Stimulated activated CD8-positive, alpha-beta memory T cell treated with anti-CD3 and anti-CD28 coated beads, Interleukin-15, amount 100 ng/mL, for 1 hour (primary cell): ENCODE measurements at places on chromosomes 1 and 21.

DNA sequence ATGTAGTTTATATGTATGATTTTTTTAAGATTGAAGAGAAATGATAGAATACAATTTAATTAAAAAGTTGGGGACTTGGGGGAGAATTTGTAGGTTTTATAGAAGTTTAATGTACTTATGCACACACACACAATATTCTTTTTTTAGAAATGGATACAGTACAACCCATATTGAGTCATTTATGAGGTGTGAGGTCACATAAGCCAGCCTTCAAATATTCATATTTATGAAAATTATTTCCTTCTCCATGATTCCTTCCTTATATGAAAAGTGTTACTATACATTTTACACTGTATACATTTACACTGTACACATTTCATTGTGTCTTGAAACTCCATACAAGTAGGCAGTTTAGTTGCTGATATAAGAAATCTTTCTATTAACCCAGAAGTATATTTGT, 96.2 kb upstream of the CHODL start:
- no peak for DNase-seq

- no peak for DNase-seq
Observed at GRCh38 chr1:97017895-97018294, 296.3 kb downstream of the PTBP2 start.

DNA sequence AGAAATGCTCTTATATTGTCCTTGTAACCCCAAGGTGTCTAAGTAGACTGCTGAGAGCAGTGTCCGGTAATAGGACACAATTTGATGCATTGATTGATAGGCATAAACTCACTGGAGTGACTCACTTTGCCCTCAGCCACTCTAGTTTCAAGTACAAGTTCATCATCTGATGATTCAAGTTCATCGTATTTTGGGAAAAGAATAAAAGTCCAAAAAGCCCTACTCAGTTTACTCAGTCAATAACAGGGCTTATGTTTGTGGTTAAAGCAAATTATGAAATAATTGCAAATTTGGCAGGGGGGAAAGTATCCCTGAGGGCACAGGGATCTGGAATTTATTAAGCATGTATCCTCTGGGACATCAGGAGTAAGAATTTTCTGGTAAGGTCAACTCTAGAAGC, 7.6 kb upstream of the ATF3 start:
- no peak for DNase-seq

DNA sequence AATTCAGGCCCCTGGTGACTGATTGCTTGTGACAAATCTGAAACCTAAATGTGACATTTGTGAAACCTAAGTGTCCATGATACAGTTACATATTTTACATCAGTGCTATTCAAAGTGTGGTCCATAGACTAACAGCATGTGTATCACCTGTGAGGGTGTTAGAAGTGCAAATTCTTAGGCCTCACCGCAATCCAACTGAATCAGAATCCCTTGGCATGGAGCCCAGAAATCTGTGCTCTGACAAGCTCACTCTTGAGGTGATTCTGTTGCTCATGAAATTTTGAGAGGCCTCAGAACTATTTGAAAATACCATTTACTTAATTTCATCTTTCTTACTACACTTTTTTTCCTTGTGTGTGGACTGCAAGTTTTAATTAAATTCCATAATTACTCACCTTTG, 587.9 kb downstream of the ADGRL2 start:
- DNase-seq = no peak

DNA sequence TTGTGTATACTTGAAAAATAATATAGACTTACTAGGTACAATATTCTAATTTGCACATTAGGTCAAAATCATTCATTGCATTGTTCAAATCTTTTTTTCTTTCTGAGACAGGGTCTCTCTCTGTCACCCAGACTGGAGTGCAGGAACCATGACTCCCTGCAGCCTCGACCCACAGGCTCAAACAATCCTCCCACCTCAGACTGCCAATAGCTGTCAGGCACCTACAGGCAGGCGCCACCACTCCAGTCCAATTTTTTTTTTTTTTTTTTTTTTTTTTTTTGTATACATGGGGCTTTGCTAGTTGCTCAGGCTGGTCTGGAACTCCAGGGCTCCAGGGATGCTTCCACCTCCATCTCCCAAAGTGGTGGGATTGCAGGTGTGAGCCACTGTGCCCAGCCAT, 656.9 kb downstream of the KCNT2 start:
- DNase-seq = no peak

- DNase-seq = no peak
Observed at GRCh38 chr21:37452227-37452626, 85.7 kb downstream of the DYRK1A start.

DNA sequence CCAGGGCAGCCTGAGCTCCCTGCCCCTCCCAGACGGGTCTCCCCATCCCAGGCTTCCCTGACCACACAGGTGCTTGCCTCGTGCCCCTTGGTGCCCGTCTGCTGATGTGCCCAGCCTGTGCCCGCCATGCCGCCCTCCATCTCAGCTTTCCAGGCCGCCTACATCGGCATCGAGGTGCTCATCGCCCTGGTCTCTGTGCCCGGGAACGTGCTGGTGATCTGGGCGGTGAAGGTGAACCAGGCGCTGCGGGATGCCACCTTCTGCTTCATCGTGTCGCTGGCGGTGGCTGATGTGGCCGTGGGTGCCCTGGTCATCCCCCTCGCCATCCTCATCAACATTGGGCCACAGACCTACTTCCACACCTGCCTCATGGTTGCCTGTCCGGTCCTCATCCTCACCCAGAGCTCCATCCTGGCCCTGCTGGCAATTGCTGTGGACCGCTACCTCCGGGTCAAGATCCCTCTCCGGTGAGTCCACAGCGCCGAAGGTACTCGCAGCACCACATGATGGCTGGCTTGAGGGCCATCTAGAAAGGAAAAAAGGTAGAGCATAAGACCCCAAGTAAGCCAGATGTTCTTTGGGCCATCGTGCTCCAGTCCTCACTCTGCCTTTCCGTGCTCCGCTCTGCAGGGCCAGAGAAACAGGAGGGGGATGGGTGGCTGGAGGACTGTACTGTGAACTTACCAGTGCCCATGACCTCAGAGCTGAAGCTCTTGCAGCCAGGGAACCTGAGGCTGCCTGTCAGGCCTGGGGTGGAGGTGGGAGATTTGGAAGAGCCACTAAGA, 1.4 kb downstream of the ADORA1 start:
- DNase-seq = no peak

- no peak for DNase-seq
Observed at GRCh38 chr21:33901412-33902288, 14.0 kb downstream of the ATP5PO start.

DNA sequence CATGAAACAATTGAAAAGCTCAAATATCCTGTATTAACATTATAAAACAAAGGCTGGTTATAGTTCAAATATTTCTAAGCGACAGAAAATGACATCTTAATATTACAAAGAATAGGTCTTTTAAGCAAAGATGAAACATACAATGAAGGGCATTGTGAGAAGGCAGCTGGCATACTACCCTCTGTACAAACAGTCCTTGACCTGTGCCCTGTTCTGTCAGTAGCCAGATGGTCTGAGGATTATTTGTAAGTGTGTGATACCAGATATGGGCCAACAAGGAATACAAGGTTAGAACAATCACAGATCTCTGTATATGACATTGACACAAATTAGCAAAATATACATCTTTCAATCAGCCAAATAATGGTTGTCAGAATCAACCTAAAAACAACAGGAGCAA, 1350.4 kb downstream of the AMY1C start:
- no peak for DNase-seq

GRCh38 chr1:29779146-29779545, 542.8 kb downstream of the PTPRU start:
- DNase-seq = no peak

GRCh38 chr1:66500301-66500700, 33.7 kb upstream of the SGIP1 start:
- no peak for DNase-seq

GRCh38 chr1:117178756-117179155, 32.0 kb downstream of the VTCN1 start:
- no peak for DNase-seq

GRCh38 chr1:207901041-207901653, 9.8 kb downstream of the CD34 start:
- no peak for DNase-seq

DNA sequence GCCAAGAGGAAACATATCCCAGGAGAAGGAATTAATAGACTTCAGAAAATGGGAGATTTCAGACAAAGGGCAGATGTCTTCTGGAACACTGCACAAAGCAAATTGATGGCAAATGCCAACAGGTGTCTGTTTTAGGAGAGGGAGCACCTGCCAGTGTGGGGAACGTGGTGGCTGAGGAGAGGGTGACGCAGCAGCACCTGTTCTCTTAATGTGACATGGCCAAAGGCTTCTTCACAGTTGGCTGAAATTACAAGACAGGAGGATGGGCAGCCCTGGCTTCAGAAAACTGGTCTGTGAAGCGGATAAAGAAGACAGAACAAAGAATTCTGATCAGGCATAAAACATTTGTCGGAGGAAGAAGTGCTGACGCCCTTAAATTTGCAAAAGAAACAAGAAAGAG, 178.7 kb upstream of the RUNX1 start:
- no peak for DNase-seq

DNA sequence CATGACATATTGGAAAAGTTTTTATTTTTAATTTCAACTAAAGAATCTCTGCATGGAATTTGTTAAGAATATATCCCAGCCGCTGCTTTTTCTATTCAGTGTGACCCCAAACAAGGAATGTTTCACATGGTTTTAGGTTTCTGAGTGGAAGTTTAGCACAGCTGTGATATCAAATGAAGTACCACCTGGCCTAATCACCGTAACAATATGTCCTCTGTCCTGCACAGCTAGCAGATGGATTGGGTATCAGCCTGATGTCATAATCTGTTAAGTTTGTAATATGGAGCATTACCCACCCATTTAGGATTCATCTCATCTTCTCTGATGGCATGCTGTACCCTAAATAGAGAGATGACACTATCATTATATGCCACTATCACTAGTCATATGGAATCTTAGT, 963.7 kb upstream of the ADGRL2 start:
- DNase-seq = no peak

DNA sequence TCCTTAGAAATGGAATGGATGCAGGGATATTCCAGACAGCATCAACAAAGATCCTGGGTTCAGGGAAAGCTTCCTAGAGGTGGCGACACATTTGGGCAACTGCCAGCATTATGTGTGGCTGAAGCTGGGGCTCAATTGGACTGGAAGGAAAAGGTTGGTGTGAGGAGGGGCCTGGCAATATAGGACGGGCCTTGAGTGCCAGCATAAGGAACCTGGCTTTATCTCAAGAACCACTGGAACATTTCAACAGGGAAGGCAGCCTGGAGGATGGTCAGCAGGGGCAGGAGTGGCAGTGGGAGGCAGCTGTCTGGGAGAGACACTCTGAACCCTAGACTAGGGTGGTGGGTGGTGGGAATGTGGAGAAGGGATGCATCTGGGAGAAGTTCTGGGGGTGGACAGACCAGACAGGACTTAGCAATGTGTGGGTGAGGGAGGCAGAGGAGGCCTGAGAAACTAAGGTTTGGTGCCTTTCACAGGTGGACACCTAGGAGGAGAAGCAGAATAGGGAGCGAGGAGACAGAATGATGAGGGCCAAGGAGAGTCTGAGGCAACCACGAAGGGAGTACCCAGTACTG, 3.5 kb downstream of the SH3BGRL3 start:
- no peak for DNase-seq

DNA sequence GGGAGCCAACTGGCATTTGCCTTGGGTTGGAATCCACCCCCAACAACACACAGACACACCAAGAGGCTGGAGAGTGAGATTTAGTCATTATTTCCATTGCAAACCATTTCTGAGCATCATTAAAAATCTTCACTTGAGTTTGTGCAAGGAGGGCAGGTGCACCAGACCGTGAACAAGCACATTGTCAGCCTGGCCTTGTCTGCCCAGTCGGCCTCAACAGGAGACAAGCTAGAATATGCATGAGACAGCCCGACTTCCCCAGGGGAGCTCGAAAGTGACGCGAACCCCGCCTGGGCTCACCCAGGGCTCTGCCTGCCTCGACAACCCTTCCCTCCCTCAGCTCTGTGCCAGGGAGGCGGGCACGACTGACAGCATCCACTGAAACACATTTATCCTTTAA, 15.4 kb upstream of the GUCA2B start:
- no peak for DNase-seq

DNA sequence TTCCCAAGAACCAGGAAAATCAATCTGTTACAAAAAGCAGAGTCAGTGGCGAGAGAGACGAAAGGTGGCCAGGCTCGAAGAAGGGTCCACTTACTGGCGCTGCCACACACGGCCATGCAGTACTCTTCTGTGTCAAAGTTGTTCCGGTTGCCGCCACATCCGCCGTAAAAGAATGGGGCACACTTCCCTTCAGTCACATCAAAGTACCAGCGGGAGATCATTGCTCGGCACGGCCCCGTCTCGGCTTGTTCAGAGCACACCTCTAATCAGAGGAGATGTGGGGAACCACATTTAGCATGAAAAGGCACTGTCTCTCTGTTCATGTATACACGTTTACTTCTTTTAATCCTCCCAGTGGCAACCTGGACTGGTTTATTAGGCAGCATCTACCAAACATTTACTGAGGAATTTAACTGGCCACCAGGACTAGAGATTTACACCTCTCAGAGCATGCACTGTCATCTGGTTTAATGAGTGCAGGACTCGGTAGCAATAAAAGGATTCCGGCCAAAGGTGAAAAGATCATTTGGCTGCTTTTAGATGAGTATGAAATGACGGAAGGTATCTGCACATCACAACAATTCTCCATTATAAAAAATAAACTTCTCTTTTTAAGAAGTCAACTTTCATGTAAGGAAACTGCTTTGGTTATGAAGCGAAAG, 170.5 kb downstream of the APP start:
- DNase-seq = peak; percentile 1

DNA sequence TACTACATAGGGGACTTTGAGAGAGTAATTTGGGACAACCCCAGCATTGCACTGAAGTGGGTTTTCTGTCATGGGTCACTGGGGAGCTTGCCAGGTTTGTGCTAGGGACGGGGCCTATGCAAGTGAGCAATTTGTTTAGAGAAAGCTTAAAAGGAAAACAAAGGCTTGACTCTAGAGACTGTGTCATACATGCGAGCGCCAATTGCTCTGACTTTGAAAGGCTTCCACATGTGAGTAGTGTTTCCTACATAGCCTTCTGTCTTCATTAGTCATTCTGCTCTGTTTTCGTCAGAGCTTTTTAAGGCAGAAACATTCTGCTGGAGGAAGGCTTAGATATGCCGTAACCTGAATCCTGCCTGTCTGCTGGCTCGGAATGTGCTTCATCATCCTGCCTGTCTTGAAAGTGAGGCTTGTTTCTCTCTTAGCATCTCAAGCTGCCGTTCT, 28.4 kb downstream of the TRIM45 start:
- DNase-seq = no peak

DNA sequence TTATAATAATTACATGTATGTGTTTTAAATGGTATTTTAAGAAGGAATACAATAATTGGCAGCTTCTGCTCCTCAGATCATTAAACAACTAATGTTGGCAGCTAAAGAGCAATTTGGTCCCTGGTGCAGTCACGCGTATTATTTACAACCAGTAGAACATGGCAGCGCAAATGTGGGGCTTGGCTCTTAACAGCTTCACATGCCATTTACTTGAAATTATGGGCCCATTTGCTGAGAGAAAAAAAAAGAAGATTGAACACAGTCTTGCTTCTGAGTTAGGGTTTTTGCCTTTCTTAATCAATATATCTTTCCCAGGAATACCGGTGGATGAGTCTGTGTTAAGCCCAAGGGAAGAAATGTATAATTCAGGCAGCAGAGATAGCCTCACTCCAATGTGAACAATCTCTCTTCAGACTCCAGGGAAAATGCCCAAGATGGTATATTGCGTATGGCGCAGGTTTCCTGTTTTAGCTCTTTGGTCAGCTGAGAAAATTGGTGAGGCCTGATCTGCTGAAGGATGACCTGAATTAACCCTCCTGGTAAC, 174.5 kb downstream of the DISC1 start:
- no peak for DNase-seq

GRCh38 chr1:30041741-30042437, 681.5 kb downstream of the MATN1 start:
- no peak for DNase-seq
